ENCODE measurements at places on chromosomes 12 and 14.

DNA sequence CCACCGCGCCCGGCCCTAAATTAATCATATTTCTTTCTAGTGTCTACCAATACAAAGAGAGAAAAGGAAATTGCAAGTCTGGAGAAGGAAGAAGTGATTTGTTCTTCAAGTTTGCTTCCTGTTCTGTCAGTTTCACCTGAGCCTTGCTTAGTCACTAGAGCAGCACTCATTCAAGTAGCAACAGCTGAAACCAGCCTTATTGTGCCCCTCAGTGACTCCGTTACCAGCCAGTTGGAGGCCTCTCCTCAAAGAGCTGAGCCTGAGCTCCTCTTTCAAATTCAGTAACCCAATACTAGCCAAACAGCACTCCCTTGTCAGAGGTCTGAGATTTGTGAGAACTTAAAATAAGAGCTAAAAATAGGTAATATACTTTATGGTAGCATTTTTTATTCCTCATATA, 17.4 kb downstream of the PAWR start:
- DNase-seq = no peak

- no peak for DNase-seq
These were observed 367.8 kb upstream of the CLEC14A start for GRCh38 chr14:38623661-38624060.

- no peak for DNase-seq
These were observed 940.2 kb downstream of the GALC start for GRCh38 chr14:87052646-87053225.

GRCh38 chr12:42809226-42809625, 219.7 kb upstream of the PRICKLE1 start:
- DNase-seq = no peak

GRCh38 chr14:74508844-74509428, 15.4 kb downstream of the ISCA2 start:
- no peak for DNase-seq

DNA sequence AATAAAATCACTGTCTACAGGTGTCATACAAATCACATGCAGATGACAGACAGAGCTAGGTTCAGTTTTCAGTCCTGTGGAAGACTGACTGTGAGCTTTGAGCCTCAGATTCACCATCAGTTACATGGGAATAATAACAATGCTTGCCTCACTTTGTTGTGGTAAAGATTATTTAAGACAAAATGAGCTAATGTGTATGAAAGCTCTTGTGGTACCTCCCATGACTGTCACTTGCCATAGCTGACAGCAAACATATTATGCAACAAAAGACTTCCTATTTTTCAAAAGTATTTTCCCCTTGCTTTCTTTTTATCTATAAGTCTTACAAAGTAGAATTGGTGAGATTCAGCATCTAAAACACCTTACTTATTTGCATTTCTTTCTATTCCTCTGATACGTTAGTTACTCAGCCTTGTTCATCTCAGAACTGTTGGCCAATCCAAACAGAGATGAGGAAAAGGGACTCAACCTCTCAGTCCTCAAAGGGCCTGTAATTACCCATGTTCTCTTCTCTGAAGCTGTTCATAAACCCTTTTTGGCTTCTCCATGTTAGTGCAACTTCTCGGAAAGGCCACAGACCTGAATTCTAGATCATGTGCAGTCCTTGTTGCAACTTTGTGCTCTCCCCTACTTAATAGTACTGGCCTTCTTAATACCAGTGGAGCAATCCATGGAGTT, 8.8 kb upstream of the DDHD1 start:
- DNase-seq = no peak

DNA sequence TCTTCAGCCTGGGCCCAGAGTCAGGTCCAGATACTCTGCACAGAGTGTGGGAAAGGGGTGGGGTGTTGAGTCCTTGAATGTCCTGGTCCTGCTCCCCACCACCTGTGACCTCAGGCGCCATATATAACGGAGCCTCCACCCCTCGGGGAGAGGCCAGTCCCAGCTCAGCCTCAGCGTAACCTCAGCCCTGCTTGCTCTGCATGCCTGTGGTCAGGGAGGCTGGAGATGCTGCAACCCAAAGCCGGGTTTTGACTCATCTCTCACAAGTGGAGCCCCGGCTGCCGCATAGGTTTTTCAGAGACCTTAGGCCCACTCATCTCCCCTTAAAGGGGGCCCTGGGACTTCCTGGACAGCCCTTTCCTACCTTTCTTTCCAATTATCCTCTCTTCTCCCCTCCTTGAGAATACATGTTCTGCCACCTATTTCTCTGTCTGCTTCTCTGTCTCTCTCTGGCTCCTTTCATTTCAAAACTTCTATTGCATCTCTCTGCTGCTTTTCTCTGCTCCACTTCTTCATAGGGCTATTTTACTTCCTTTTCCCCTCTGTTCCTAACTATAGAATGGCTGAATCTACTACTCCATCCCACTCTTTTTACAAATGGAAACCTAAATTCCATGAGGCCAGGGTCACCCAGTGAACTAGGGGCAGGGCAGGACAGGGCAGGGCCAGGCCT, 1.2 kb downstream of the ITGB7 start:
- DNase-seq = peak; percentile 64

- no peak for DNase-seq
These were observed 112.3 kb upstream of the DNM1L start for GRCh38 chr12:32566663-32567295.

- DNase-seq = no peak
These were observed 965 bp downstream of the CD163 start for GRCh38 chr12:7502612-7503011.

Data from T1000 (cell line).